ENCODE measurements at places on chromosomes 5 and 9. TPM values are rescaled to one million over a fixed set of nuclear protein-coding genes. Genes with fewer than 3 reads are reported as not detected.

KLF4 gene
- 4.6 TPM for total RNA-seq

TAS2R1 gene
- not detected for total RNA-seq

PCDHB13 gene
- total RNA-seq, result 1.4 TPM

SV2C gene
- not detected for total RNA-seq

SLC25A2 gene
- 0.09 TPM for total RNA-seq
